ENCODE measurements at places on chromosomes 13 and 19.

DNA sequence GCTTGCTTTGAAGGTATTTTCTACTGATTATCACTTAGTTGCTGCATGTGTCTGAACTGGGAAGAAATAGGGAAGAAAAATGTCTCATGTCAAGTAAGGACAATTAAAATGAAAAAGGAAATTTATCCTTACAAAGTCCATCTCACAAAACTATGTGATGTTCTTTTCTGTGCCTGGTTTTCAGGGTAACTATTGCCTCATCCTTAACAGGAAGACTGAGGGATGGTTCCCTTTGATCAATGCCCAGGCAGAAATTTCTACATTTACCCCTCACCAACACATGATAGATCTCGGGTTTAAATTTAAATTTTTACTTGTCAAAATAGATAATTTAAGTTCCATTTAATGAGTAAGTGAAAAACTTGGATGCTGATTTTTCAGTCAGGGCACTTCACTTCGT lies 3.9 kb upstream of the FOXO1 start:
- no peak for DNase-seq

DNA sequence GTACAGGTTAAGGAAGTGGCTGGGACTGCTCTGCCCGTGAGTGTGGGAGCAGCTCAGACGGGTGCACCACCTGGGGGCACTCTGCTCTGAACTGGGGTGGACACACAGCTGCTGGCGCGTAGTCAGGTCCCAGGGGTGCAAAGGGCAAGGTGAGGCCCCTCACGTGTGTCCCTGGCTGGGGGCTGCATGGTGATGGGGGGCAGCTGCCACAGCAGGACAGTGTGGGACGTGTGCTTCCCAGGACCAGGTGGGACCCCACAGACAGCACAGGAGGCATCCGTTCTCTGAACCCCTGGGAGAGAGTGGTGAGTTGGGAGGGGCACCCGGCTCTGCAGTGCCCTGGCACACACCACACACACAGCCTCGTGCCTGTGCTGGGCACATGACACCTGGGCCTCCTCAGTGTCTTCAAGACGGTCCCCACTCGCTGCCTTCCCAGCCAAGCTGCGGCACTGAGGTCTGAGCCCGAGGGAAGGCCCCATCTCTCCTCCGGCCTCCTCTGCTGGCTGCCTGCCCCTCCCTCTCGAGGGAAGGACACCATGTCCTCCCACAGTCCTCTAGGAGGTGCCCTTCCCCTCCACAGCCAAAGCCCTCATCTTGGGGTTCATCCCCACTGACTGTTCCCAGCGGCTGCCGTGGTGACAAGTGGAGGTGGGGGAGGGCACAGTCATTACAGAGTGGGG lies 24.7 kb downstream of the CILP2 start:
- DNase-seq, result no peak

- no peak for DNase-seq
Observed at GRCh38 chr19:43708716-43709115, 7.2 kb upstream of the IRGC start.

- DNase-seq, result no peak
Observed at GRCh38 chr13:45728759-45729158, 26.6 kb downstream of the CBY2 start.

GRCh38 chr13:34172048-34172447 lies 354.1 kb downstream of the RFC3 start:
- DNase-seq, result peak; percentile 4

- DNase-seq, result no peak
Observed at GRCh38 chr13:66886264-66886663, 343.9 kb downstream of the PCDH9 start.

DNA sequence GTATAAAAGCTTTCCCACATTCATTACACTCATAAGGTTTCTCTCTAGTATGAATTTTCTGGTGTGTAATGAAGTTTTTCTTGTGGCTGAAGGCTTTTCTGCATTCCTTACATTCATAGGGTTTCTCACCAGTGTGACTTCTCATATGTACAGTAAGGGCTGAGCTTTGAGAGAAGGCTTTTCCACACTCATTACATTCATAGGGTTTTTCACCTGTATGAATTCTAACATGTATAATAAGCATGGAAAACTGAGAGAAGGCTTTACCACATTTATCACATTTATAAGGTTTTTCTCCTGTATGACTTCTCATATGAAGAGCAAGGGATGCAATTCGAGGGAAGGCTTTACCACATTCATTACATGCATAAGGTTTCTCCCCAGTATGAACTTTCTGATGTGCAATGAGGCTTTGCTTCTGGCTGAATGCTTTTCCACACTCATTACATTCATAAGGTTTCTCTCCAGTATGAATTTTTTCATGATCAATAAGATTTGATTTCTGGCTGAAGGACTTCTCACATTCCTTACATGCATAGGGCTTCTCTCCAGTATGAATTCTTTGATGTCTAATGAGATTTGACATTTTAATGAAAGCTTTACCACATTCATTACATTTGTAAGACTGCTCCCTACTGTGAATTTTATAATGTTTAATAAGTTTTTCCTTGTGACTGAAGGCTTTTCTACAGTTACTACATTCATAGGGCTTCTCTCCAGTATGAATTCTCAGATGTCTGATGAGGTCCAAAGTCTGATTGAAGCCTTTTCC lies 42.6 kb downstream of the ZNF527 start:
- no peak for DNase-seq

- DNase-seq, result peak; percentile 5
Observed at GRCh38 chr13:21233086-21233485, 56.6 kb downstream of the MRPL57 start.

GRCh38 chr13:24228852-24229458 lies 68.4 kb downstream of the SPATA13 start:
- peak; percentile 69 for DNase-seq

DNA sequence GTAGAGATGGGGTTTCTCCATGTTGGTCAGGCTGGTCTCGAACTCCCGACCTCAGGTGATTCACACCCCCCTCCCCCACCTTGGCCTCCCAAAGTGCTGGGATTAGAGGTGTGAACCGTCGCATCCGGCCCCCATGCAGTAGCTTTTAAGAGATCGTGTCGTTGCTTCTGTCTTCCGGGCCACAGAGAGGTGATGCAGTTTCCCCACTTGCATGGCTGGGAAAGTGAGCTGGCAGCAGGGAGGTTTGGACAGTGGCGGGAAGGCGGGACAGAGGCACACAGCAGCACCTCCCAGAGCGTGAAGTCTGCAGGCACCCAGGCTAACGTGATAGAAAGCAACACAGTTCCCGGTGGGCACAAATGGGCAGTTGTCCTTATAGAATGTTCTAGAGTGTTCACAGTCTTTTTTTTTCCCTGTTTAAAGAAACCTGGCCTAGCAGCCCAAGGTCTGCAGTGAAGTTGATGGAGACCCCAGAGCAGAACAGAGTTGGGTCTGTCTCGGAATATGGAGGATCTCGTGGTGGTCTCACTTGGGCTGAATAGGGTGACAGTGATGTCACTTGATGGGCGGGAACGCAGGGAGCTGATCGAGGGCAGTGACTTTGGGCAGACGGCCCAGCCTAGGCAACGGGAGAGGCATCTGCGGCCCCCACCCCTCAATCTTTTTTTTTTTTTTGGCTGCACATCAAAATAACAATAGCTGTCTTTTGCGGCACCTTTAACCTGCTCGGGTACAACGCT lies 4.9 kb downstream of the UHRF1 start:
- no peak for DNase-seq

GRCh38 chr13:99285432-99286182 lies 21.6 kb downstream of the GPR183 start:
- DNase-seq, result no peak

GRCh38 chr19:37855098-37855497 lies 51.3 kb downstream of the WDR87 start:
- peak; percentile 73 for DNase-seq

DNA sequence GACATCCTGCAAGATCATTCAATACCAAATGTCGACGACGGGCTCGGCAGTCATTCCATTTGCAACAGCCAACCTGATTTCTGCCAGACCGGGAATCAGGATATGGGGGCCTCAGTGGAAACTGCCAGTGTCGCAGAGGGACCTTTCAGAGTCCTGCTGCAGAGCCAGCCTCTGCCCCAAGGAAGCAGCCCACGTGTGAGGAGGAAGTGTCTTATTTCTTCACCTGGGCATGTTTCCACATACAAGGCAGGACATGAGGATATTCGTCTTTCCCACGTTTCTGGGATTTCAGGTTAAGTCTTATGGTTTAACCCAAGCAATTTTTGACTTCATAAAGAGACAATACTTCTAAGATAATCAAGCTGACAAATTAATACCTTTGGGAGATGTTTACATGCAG lies 69.9 kb downstream of the ABCC4 start:
- DNase-seq, result no peak

DNA sequence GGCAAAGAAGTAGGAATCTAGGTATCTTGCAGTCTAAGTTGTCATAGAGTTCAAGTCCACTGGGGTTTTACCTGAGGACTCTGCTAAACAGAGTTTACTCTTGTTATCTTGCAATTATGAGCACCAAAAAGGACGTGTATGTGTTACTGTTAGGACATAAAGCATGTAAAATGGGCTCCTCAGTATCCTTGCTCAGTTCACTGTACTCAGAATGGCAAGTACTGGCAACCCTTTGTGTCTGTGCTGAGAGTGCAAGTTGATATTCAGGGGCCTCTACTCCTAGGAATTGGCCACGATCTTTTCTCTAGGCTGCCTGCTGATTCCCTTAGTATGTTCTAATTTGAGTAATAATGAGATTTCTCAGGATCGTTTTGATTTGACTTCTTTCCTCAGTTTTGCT lies 13.3 kb downstream of the TDRD3 start:
- no peak for DNase-seq

DNA sequence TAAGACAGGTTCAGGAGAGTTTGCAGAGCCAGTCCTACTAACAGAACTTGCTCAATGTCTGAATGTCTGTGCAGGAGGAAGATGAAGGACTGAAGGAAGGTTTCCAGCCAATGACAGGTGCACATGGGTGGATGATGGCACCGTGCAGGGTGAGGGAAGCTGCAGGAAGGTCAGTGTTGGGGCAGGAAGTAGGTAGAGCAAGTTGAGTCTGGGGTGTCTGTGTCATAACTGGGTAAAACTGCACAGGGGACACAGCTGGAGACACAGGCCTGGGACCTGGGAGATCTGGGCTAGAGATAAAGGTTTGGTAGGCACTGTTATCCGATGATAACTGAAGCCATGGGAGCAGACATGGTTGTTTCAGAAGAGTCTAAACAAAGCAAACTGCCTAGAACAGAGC lies 116.9 kb downstream of the USP12 start:
- DNase-seq, result no peak

DNA sequence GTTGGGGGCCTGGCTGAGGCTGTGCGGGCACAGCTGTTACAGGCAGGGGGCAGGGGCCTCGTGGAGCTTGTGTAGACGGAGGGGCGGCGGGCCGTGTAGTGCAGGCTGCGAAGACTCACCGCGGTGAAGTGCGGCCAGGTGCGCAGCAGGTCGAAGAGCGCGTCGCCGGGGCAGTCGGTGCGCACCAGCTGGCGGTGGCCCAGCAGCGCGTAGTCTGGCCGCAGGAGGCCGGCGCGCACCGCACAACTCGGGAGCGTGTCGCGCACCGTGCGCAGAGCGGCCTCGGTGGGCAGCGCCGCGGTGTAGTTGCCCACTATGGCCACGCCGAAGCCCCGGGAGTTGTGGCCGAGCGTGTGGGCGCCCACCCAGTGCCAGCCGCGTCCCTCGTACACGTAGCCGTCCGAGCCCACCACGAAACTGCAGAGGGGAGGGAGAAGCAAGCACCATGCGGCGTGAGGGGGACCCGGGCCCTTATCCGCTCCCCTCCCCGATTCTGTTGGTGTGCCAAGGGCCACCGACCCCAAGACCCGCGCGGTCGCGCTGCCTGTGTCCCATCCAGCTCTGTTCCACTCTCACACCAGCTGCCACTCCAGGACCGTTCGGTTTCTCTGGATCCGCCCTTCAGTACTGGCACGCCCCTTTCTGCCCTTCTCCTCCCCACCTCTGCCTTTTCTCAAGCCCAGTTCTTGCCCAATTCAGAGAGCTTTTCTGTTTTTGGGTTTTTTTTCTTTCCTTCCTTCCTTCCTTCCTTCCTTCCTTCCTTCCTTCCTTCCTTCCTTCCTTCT lies 5.4 kb upstream of the RASAL3 start:
- DNase-seq, result no peak

DNA sequence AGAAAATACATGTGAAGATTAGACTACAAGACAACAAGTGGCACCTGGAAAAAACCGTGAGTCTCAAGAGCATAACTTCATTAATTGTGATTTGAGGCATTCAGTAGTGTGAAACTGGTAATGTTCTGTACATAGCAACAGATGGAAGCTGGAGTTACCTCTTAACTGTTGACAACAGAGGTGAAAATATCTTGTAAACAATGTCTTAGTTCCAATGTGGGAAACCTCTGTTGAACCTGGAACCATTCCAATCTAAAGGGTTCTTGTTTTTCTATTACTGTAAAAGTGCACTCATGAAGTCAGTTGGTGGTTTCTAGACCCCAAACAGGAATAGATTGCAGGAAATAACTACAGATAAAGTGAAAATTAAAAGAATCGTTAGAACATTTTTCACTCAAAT lies 728.4 kb downstream of the SLITRK1 start:
- DNase-seq, result no peak

Data from AG08395 (cell line).